ENCODE measurements at places on chromosomes 2 and 18.

GRCh38 chr2:221924576-221924975 is 352.5 kb upstream of the EPHA4 start:
- DNase-seq: no peak

GRCh38 chr2:68907232-68907919 is 36.2 kb upstream of the BMP10 start:
- DNase-seq: no peak

- no peak for DNase-seq
These were observed 5.4 kb downstream of the SS18 start for GRCh38 chr18:26085056-26085455.

GRCh38 chr2:70645733-70646419 is 92.2 kb upstream of the TGFA start:
- DNase-seq: no peak

DNA sequence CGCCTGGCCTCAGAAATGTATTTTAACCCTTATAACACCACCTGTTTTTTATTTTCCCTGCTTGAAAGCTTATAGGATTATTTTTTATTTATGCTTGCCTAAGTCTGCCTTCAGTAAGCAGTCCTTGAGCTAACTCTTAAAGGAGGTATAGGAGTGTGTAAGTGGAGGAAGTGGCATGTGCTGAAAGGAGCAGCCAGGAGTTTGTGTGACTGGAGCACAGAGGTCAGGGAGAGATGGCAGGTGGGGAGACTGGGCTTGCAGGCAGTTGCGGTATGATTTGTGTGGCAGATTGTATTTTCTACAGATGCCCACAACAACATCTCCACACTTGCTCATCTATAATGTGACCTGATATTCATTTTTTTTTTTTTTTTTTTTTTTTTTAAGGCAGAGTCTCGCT is 27.2 kb upstream of the PAIP2B start:
- DNase-seq: no peak

GRCh38 chr2:132782176-132782783 is 112.3 kb upstream of the LYPD1 start:
- DNase-seq: no peak
